ENCODE measurements at places on chromosomes 3 and 15. TPM values are rescaled to one million over a fixed set of nuclear protein-coding genes. Genes with fewer than 3 reads are reported as not detected.

- H3K36me3 ChIP-seq: peaks cover 46% of the 10 kb centered on the region
- DNase-seq: no peak
- peak overlapping the region; percentile 74 for H3K27ac ChIP-seq
- peaks cover 72% of the 10 kb centered on the region for H3K4me1 ChIP-seq
- H3K27me3 ChIP-seq: no peaks in the 10 kb centered on the region
These were observed 5.1 kb downstream of the PPP1R2 start for GRCh38 chr3:195537995-195538394.

DNA sequence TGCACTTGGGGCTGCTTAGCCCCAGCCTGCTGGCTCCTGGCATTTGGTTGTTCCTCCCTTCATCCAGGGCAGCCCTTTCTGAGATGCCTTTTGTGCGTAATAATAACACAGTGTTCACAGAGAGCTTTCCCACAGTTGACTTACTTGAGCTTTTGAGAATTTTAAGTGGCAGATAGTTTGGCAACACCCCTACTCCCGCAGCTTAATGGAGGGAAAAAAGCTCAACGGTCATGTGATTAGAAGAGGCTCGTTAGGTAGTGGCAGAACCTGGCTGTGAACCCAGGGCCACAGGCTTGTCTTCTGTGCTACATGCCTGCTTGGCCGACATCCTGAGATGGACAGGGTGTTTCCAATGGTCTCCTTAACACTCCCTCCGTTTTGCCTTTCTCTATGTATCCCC is 4.7 kb downstream of the KBTBD13 start:
- H3K27me3 ChIP-seq: peaks cover 49% of the 10 kb centered on the region
- H3K27ac ChIP-seq: no peak overlapping the region
- H3K4me3 ChIP-seq: no peak overlapping the region
- H3K36me3 ChIP-seq: no peaks in the 10 kb centered on the region

GRCh38 chr3:127613406-127613805 is 15.2 kb downstream of the MCM2 start:
- peaks cover 71% of the 10 kb centered on the region for H3K36me3 ChIP-seq
- no peak overlapping the region for H3K4me3 ChIP-seq
- no peaks in the 10 kb centered on the region for H3K27me3 ChIP-seq
- no peak for DNase-seq
- no peak overlapping the region for H3K27ac ChIP-seq

- no peaks in the 10 kb centered on the region for H3K27me3 ChIP-seq
- peak within 1 kb of the TSS; percentile 91 for H3K27ac ChIP-seq
- peak; percentile 97 for DNase-seq
- no peaks in the 10 kb centered on the region for H3K36me3 ChIP-seq
- peaks cover 41% of the 10 kb centered on the region for H3K4me1 ChIP-seq
These were observed at the start of gene ABHD10 for GRCh38 chr3:111978583-111979433. ABHD10 (plus strand) TSS chr3:111979026; CDS start chr3:111979062, 36 bp downstream.

GRCh38 chr3:62604298-62604697 is 230.9 kb upstream of the FEZF2 start:
- no peaks in the 10 kb centered on the region for H3K36me3 ChIP-seq
- H3K4me3 ChIP-seq: no peak overlapping the region
- H3K27ac ChIP-seq: no peak overlapping the region
- no peaks in the 10 kb centered on the region for H3K4me1 ChIP-seq

GRCh38 chr3:189513281-189514117 is 117.7 kb upstream of the TP63 start:
- no peak overlapping the region for H3K27ac ChIP-seq
- H3K36me3 ChIP-seq: no peaks in the 10 kb centered on the region
- no peak overlapping the region for H3K4me3 ChIP-seq
- no peaks in the 10 kb centered on the region for H3K27me3 ChIP-seq
- DNase-seq: no peak
- no peaks in the 10 kb centered on the region for H3K4me1 ChIP-seq

GRCh38 chr3:78022232-78022631 is 982.3 kb downstream of the ROBO2 start:
- H3K4me1 ChIP-seq: no peaks in the 10 kb centered on the region
- H3K27ac ChIP-seq: no peak overlapping the region
- no peaks in the 10 kb centered on the region for H3K27me3 ChIP-seq
- H3K4me3 ChIP-seq: no peak overlapping the region
- DNase-seq: no peak

DNA sequence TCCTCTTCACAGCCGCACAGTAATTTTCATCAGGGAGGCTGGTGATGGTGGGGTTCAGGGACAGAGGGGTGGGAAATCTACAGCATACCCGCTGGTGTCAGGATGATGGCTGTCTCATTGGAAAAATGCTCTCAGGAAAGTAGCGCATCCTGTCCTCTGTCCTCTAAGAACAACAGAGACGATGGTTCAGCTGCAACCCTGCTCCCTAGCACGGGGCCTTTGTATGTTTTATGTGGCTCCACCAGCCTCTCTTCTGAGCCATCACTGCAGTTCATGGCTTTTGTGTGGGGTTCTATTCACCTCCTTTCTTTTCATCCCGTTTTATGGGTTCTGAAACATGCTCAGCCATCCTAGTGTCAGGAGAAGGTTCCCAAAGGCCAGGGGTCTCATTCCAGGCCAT is 68.9 kb downstream of the EPHB1 start:
- H3K4me1 ChIP-seq: no peaks in the 10 kb centered on the region
- DNase-seq: no peak
- H3K36me3 ChIP-seq: no peaks in the 10 kb centered on the region
- H3K27ac ChIP-seq: no peak overlapping the region
- no peak overlapping the region for H3K4me3 ChIP-seq

- no peak for DNase-seq
- no peaks in the 10 kb centered on the region for H3K36me3 ChIP-seq
- no peak overlapping the region for H3K27ac ChIP-seq
- H3K4me1 ChIP-seq: no peaks in the 10 kb centered on the region
- peaks cover 2% of the 10 kb centered on the region for H3K27me3 ChIP-seq
- no peak overlapping the region for H3K4me3 ChIP-seq
These were observed 23.7 kb downstream of the RORA start for GRCh38 chr15:61205346-61205921.

GRCh38 chr3:195403244-195403643 is 39.6 kb downstream of the ACAP2 start:
- H3K4me3 ChIP-seq: no peak overlapping the region
- DNase-seq: no peak
- no peaks in the 10 kb centered on the region for H3K27me3 ChIP-seq
- H3K27ac ChIP-seq: no peak overlapping the region
- H3K4me1 ChIP-seq: peaks cover 36% of the 10 kb centered on the region
- peaks cover 4% of the 10 kb centered on the region for H3K36me3 ChIP-seq

- H3K27me3 ChIP-seq: no peaks in the 10 kb centered on the region
- no peak for DNase-seq
- H3K36me3 ChIP-seq: peaks cover 2% of the 10 kb centered on the region
These were observed 86.7 kb upstream of the RBMS3 start for GRCh38 chr3:29194139-29194538.

- no peaks in the 10 kb centered on the region for H3K4me1 ChIP-seq
- no peak overlapping the region for H3K27ac ChIP-seq
- H3K36me3 ChIP-seq: no peaks in the 10 kb centered on the region
- DNase-seq: no peak
These were observed 51.9 kb downstream of the ARRDC4 start for GRCh38 chr15:98012354-98012753.

DNA sequence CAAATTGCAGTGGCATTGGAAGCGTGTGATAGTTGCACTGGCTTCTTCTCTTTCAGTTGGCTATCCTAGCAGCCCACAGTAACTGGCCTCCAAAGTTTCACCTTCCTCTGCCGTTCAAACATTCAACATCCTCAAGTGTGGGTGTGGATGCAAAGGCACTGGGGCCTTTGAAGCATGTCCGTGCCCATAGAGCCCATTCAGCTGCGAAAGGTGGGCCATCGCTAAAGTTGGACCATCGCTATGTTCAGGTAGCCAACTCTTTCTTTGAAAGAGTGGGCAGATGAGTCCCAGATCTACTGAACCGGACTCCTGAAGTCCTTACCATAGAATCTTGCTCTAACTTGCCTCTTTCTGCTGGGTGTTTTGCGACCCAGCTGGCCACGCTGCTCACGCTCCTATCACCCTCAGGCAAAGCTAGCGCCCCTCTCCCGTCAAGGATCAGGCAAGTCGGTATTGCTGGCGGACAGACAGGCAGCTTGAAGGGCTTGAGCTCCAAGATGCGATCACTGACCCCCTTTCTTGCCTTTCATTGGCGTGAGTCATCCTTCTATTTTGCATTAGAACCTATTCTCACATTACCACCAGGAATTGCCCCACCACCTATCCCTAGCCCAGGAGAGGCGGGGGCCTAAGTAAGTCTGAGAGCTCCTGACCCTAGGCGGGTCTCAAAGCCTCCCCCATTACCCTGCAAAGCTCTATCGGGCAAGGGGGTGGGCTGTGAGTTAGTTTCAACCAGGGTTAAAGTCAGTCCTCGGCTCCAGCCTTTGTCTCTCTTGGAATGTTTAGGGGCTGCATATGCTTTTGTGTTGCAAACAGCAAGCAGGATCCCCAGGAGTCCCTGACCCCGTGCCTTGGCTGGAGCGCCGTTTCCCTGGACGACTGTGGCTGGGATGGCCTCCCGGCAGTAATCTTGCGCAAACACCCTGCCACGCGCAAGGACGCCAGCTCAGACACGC is 28.7 kb downstream of the ZIC4 start:
- H3K36me3 ChIP-seq: peaks cover 23% of the 10 kb centered on the region
- no peak for DNase-seq
- H3K4me3 ChIP-seq: no peak overlapping the region
- H3K27me3 ChIP-seq: peaks cover 83% of the 10 kb centered on the region
- H3K27ac ChIP-seq: no peak overlapping the region
- H3K4me1 ChIP-seq: no peaks in the 10 kb centered on the region

DNA sequence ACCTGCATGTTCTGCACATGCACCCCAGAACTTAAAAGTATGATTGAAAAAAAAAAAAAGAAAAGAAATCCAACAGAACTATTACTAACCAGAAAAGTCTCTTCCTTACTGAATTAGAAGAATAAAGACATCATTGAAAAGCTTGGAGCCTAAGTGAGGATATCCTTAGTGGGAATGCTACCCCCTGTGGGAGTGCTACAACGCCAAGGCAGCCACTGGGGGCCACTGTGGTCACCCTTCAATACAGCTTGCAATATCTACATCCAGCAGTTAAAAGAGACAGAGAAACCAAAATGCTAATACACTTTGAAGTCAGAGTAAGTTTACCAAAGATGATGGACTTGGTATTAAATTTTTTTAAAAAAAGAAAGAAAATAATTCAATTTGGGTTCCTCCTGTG is 292.0 kb downstream of the PLCL2 start:
- DNase-seq: no peak
- H3K4me1 ChIP-seq: peaks cover 19% of the 10 kb centered on the region
- no peak overlapping the region for H3K4me3 ChIP-seq
- no peaks in the 10 kb centered on the region for H3K27me3 ChIP-seq
- H3K27ac ChIP-seq: no peak overlapping the region

LMAN1L gene
- polyA plus RNA-seq: not detected

CEMIP gene
- polyA plus RNA-seq: 0.13 TPM

DNAH1 gene
- polyA plus RNA-seq: 1.1 TPM

RHOV gene
- not detected for polyA plus RNA-seq
